NCI-H1436 treated with DMSO at 0.1 percent for 48 hours (cell line): ENCODE measurements at places on chromosomes 16 and 17.

- DNase-seq = no peak
Observed at GRCh38 chr17:69314246-69315065, 12.5 kb downstream of the ABCA5 start.

DNA sequence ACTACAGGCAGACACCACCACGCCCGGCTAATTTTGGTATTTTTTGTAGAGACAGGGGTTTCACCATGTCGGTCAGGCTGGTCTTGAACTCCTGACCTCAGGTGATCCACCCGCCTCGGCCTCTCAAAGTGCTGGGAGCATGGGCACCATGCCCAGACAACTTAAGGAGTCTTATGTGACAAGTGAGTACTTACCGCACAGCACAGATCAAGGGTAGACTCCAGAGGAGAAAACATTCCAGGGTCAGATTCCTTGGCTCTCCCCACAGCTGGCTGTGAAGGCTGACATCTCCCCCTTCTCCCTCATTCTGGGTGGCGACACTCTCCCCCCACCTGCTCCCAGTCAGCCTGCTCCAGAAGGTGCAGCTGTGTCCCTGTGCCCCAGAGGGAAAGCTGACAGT lies 10.6 kb downstream of the ZSCAN10 start:
- no peak for DNase-seq

DNA sequence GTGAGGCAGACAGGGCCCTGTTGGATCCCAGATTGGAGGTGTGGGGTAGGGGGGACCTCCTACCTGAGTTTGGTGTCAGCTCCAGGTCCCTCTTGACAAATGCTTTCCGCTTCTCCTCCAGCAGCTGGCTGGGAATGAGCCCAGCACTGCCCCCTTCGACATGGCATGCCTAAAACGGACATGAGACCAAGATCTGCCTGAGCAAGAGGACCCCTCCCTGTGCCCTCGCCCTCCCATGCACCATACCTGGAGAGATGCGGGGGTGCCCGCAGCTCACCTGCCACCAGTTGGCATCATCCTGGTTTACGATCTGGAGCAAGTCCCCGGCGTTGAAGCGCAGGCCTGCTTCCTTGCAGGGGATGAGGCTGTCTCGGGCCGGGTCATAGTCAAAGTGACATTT lies 26.2 kb downstream of the MPP2 start:
- no peak for DNase-seq

DNA sequence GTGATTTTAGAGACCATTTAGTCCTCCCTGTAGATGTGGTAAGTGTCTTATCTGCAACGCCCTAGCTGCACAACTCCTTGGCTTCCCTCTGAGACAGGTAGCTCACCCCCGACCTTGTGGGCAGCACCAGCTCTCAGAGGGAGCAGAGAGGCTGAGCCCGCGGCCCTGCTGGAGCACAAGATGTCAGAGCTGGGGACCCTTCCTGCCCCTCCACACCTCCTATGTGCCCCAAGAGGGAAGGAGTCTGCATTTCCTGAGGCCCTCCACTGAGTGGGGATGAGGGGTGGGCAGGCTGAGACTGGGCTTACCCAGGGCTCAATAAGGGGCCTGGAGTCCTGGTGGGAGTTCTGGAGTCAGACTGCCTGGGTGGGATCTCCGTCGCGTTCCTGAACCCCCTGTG lies 12.2 kb upstream of the ADGRG1 start:
- no peak for DNase-seq

DNA sequence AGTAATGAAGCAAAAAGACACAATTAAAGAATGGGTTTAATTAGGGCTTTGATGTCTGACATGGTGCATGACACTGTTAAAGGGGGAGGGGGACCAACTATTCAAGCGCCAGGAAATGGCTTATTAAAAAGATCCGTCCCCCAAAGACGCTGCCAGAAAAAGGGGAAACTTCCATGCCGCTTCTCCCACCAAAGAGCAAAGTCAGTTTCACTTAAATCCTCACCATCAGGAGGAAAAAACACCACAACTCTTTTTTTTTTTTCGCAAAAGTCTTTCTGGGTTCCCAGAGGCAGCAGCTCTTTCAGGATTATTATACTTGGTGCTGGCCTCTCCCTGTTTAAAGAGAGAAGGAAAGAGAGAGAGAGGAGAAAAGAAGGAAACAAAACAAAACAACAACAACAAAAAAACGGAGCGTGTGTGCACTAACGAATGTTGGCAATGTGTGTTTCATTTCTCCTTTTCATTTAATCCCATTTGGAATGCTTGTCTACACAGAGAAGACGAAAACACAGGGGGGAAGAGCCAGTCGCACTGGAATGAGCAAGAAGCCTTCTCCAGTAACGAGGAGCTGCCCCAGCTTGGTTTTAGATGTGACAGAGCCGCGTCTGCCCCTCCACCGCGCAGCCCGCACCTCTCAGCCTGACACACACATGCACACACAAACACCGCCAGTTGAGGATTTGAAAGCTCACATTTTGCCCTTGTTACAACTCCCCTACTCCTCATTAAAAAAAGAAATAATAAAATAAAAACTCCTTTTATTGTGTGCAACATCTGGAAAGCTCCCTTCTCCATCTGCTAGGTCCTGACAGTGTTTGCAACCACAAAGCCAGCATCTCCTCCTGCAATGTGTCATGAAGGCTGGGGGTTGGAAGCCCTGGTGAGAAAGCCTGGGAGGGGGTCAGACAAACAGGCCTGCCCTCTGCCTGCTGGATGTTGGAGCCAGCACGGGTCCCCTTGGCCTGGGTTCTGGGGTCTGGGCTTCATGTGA lies 32.7 kb upstream of the AXIN2 start:
- DNase-seq = no peak

- no peak for DNase-seq
Observed at GRCh38 chr16:22764662-22765327, 49.2 kb upstream of the HS3ST2 start.

DNA sequence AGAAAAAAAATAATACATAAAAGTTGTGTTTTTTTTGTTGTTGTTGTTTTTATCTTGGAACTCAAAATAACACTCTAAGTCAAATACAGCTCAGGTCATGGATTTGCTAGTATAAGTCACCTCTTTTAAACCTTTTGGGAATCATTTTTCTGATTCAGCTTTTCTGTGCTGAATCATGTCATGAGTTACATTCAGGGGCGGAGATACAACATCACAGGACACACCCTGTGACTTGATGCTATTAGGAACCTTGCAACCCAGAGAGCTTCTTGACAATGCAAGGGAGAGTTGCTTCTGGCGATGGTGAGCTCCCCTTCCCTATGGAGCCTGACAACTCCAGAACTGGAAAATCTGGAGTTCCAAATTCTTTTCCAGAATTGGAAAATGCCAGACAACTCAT lies 358.3 kb upstream of the C16orf82 start:
- no peak for DNase-seq

GRCh38 chr16:48575471-48576050 lies 34.4 kb downstream of the N4BP1 start:
- DNase-seq = no peak

GRCh38 chr17:73646409-73647300 lies 2.4 kb upstream of the SDK2 start:
- DNase-seq = no peak

DNA sequence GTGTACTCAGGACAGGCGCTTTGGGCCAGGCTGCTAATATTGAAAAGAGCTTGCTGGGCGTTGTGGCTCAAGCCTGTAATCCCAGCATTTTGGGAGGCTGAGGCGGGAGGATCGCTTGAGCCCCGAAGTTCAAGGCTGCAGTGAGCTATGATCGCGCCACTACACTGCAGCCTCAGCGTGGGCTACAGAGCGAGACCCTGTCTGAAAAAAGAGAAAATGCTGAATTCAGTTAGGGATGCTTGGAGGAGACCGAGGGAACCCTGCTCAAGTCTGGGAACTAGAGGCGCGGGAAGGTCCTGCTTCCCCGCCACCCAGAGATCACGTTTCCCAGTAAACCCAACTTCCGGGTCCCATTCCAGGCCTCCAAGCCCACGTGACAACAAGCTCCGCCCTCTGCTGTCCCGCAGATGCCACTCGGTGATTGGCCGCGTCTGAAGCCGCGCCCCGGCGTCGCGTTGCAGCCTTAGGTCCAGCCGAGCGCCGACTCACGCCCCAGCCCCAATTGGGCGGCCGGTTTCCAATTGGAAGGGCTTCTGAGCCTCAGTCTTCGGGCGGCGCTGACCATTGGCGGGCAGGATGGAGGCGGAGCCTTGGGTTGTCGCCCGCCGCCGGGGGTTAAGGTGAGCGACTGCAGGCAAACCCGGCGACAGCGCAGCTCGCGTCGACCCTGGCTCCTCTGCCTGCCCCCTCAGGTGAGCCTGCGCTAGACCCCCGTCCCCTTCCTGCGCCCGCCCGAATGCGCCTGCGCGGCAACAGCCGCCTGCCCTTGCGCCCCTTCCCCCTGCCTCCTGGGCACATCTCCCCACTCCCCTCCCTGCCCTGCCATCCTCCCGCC lies at the start of gene PHKG2:
Gene PHKG2 (plus strand): TSS at position 627 of the 835 bp plus-strand sequence. CDS start 396 bp downstream, outside the sequence.
- peak; percentile 97 for DNase-seq

DNA sequence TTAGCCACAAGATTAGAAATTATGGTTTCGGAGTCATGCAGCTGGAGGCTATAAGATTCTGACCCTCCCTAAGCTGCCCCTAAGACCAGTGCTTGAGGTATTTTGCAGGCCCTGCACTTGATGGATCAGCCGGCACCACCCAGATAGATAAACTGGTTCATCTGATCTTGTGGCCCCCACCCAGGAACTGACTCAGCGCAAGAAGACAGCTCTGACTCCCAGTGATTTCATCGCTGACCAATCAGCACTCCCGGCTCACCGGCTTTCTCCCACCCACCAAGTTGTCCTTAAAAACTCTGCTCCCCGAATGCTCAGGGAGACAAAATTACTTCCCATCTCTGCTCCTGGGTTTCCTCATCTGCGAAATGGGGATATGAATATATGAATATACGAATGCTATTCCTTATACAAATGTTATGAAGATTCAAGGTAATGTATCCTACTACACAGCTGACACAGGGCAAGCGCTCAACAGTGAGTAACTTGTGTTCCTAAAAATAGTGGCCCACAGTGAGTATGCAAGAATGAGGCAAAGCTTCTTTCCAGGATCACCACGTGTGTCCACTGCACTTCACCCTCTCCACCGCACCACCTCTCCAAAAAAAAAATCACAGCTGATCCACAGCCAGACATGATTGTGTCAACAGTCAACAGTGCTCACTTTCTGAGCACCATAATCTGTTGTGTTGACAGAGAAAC lies 33.3 kb upstream of the C16orf82 start:
- DNase-seq = no peak

- no peak for DNase-seq
Observed at GRCh38 chr16:11674818-11675560, 6.7 kb downstream of the SNN start.

DNA sequence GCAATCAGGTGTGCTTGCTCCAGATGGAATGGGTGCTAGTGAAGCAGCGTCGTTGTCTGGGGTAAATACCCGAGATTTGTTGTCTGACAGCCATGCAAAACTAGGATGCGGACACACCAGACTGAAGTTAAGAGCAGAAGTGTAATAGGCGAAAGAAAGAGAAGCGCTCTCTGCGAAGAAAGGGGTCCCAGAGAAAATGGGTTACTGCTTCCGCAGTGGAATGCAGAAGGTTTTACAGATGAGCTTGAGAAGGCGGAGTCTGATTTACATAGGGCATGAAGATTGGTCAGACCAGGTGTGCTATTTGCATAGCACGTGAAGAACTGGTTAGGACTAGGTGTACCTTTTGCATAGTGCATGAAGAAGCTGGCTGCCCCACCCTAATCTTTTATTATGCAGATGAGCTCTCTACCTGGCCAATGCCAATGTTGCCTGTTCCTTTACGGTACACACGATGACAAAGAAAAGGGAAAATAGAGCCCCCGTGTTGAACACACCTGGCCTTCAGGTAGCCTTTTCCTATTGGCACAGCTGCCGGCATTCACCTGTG lies 32.0 kb upstream of the SNN start:
- peak; percentile 75 for DNase-seq

GRCh38 chr16:54939510-54940278 lies 9.0 kb downstream of the IRX5 start:
- no peak for DNase-seq

DNA sequence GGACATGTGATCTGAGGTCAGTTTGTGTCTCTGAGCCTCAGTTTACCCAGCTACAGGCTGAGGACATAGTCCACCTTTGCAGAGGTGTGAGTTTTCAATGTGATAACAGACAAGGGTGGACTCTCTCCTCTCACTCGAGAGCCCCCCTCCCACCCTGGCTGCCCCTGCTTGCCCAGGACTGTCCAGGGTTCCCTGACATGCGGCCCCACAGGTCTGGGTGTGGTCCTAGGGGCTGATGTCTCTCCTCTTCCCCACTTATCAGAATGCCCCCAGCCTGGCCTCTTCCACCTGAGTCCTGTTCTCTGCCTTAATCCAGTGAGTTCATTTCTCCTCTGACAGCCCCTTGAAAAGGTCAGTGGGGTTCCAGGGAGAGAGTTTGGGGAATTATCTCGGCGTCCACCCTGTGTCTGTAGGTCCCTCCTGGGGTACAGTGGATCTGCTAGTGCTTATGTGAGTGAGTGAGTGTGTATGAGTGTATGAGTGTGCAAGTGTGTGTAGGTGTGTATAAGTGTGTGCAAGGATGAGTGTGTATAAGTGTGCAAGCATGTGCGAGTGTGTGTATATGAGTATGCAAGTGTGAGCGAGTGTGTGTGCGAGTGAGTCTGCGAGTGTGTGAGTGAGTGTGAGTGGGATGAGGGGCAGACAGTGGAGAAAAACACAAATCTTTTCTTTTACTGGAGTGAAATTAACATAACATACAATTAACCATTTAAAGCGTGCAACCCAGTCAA lies 175.0 kb downstream of the IRF8 start:
- DNase-seq = no peak

DNA sequence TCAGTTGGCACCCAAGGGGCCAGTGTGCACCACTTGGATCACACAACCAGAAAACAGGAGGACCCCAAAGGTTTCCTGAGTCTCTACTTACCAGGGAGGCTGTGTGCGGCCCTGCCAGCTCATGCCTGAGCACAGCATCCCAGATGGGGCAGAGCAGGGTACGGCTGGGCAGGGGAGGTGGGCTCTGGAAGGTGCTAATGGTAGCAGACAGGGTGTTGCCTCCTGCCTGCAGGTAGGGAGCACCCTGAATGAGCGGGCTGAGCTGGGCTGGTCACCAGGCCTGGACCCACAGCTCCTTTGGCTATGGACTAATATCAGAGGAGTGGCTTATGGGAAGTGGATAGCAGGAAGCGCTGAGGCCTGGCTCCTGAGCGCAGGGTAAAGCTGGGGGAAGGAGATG lies 14.6 kb downstream of the RECQL5 start:
- DNase-seq = no peak

GRCh38 chr17:79982986-79983385 lies 52.7 kb downstream of the TBC1D16 start:
- DNase-seq = no peak

DNA sequence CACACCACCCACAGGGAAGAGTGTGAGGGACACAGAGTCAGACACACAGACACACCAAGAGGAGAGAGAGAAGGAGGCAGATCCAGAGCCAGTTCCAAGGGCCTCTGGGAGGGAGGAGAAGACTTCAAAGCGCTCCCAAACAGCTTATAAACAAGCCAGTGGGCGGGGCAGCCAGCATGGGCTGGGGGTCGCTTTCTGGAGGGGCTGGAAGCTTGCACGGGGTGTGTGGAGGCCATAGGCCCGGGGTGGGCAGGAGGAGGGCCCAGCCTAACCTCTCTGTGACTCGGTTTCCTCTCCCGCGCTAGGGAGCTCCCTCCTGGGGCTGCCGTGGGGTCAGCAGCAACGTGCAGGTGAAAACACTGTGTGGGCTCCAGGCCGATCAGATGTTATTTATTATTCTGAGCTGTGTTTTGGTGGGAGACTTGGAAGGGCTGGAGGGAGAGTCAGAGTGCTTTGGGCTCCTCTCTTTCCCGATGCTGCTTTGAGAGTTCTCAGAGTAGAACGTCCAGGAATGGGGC lies 2.5 kb upstream of the WFIKKN2 start:
- DNase-seq = no peak

- no peak for DNase-seq
Observed at GRCh38 chr17:49198211-49198610, 12.2 kb downstream of the GNGT2 start.
